ENCODE measurements at places on chromosomes 4 and X.

- no peak for DNase-seq
Measured at GRCh38 chr4:174749091-174749490, 80.0 kb downstream of the GLRA3 start.

- DNase-seq: no peak
Measured at GRCh38 chrX:119991005-119991787, 47.6 kb upstream of the NKAP start.

DNA sequence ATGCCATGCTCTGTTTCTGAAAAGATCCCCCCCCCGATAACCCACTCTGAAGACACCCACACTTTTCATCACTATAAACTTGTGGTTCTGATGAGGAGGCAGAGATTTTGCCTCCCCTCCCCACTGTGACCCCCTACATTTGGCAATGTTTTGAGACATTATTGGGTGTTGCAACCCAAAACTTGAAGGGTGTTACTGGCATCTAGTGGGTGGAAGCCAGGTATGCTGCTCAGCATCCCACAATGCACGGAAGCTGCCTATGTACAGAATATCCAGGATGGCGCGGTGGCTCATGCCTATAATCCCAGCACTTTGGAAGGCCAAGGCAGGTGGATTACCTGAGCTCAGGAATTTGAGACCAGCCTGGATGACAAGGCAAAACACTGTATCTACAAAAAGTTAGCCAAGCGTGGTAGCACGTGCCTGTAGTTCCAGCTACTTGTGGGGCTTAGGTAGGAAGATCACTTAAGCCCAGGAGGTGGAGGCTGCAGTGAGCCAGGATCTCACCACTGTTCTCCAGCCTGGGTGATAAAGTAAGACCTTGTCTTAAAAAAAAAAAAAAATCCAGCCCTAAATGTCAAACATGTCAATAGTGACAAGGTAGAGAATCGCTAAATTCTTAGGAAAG, 87.3 kb downstream of the SCD5 start:
- no peak for DNase-seq

- no peak for DNase-seq
Measured at GRCh38 chrX:133401536-133401935, 13.8 kb downstream of the GPC4 start.

- no peak for DNase-seq
Measured at GRCh38 chrX:63758011-63758410, 27.0 kb downstream of the ARHGEF9 start.

GRCh38 chr4:148057516-148057915, 325.6 kb downstream of the ARHGAP10 start:
- no peak for DNase-seq

GRCh38 chr4:47624031-47624441, 139.0 kb downstream of the ATP10D start:
- DNase-seq: no peak

DNA sequence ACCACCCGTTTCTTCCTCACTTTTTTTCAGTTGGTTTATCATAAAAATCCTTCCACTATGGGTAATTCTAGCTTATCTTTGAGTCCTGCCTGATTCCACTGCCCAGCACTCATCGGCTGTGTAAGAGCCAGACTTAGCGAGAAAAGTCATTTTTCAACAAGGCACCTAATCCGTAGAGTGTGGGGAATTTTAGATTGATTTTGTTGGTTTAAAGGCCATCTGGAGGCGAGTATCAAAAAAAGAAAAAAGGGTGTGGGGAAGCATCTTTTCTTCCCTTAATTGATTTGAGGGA, 134.4 kb downstream of the TET2 start:
- no peak for DNase-seq

- DNase-seq: no peak
Measured at GRCh38 chr4:165986956-165987698, 114.1 kb downstream of the TLL1 start.

- DNase-seq: no peak
Measured at GRCh38 chr4:126123611-126124325, 809.0 kb downstream of the FAT4 start.

GRCh38 chr4:156725257-156725656, 246.3 kb downstream of the PDGFC start:
- DNase-seq: no peak

GRCh38 chr4:94947681-94948108, 189.9 kb downstream of the BMPR1B start:
- no peak for DNase-seq

- DNase-seq: no peak
Measured at GRCh38 chrX:24515447-24515846, 50.4 kb downstream of the PDK3 start.

DNA sequence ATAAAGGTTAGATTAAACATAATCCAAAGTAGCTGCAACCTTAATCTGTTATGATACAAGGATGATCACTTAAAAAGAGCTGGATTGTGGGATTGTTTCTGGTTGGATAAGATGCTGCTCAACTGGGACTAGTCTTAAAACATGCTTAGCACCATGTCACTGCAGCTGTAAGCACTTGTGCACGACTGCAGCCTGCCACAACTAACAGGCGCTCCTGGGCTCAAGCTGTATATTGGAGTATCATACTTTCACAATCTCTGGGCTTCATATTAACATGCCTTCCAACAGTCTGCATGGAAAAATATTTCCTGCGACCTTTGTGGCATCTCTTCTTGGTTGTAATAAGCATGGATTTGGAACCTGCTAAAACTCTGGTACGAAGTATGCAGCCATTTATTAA, 493.0 kb upstream of the PITX2 start:
- DNase-seq: no peak

GRCh38 chr4:84971319-84971932, 4.9 kb upstream of the WDFY3 start:
- no peak for DNase-seq

DNA sequence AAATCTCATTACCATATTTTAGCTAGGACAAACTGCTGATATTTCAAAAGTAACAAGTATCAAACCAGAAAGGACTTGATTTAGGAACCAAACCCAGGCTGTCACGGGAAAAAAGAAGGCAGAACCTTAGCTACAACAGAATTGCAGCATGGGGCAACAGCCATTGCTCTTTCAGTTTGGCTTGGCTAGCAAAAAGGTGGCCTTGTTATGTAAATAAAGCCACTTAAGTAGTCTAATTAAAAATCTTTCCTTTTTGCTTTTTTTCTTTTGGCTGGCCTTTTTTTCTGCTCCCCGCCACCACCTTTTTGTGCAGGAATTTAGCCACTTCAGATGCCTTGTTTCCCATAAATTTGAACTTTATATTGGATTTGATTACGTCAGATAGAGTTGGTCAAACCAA, 235.9 kb downstream of the CPXCR1 start:
- no peak for DNase-seq

- DNase-seq: no peak
Measured at GRCh38 chr4:73974352-73974751, 7.5 kb downstream of the PF4 start.

- DNase-seq: no peak
Measured at GRCh38 chrX:10591363-10592335, 28.7 kb downstream of the MID1 start.

- DNase-seq: no peak
Measured at GRCh38 chr4:84944947-84945346, 21.5 kb downstream of the WDFY3 start.

GRCh38 chrX:46770000-46770816, 11.3 kb upstream of the SLC9A7 start:
- DNase-seq: no peak

DNA sequence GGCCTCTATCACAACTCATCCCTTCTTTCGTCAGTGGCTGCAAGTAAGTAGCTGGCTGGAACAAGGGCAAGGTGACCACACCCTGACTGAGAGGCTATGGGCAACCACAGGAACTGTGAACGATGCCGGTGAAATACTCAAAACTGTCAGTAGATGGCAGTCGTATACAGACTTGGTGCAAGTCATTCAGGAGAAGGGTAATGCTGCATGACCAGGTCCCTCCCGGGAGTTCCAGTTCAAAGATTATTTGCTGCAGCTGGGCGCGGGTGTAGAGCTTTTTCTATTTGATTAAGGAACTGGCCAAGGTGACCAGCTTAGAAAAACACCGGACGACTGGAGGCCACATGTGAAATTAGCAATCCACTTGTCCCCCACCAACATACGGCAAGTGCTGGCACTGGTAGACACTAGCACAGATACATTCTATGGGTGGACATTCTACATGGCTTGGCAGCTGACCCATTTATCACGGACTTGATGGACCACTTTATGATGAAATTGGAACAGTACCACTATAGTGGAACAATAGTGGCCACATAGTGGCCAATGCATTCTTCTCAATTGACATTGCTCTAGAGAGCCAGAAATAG, 726.6 kb downstream of the TRAM1L1 start:
- no peak for DNase-seq

DNA sequence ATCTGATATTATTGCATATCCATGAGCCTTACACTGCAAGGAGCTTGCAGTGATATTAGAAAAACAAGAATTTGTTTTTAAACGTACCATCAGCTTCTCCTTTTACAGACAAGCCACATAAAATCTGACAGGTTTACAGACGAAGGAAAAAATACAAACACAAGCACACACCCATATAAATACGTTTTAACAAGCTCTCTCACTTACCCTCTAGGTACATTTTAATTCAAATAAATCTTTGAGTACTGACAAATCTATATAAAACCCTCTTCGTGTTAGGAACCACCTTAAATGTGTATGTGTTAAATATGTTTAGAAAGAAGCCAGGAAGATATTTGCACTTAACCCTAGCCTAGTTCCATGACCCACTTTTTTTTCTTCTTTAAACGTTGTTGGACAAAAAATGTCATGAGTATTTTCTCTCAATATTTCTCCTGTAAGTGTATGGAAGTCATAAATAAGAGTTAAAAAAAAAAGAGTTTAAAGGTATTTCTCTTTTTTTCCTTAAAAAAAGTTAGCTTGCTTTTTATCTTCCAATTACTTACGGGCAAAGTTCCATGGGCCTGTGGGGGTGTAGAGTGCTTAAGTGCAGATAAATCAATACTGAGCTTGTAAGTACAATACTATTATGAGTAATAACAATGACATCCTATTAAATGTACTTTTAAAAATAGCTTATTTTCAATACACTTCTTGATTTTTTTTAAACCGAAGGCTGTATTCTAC, 1.5 kb downstream of the ARAP2 start:
- DNase-seq: no peak

DNA sequence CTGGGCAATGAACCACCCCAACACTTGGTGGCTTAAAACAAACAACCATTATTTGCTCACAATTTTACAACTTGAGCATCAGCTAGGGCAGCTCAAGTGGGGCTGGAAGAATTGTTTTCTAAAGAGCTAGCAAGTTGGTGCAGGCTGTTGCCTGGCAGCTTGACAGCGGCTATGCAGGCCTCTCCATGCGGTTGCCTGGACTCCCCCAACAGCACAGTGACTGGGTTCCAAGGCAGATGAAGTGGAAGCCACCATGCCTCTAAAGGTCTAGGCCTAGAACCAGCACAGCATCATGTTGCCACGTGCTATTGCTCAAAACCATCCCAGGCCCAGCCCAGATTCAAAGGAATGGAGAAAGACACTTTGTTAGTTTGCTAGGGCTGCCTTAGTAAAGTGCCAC, 114.8 kb downstream of the BCOR start:
- no peak for DNase-seq

GRCh38 chr4:82784681-82785610, 13.7 kb downstream of the SCD5 start:
- DNase-seq: no peak

DNA sequence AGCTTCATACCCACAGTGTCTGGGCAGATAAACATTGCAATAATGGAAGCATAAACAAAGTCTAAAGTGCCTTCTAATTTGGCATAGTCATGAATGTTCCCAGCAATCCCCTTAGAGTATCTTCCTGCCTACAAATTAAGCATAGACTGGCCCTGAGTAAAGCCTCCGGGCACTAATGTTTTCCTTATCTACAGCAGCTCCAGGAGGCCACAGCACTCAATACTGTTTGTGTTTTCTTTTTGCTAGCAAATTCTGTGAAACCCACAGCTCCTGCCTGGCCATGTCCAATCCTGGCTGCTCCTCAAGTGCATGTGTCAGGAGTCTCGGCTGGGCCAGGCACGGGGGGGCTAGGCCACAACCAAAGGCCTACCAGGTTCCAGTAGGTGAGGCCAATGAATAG, 102.7 kb upstream of the TBC1D9 start:
- no peak for DNase-seq

- DNase-seq: no peak
Measured at GRCh38 chrX:118548841-118549240, 53.2 kb downstream of the DOCK11 start.

GRCh38 chrX:100625985-100626491, 10.6 kb downstream of the TSPAN6 start:
- DNase-seq: no peak

GRCh38 chrX:19840899-19841648, 46.3 kb downstream of the SH3KBP1 start:
- DNase-seq: no peak

DNA sequence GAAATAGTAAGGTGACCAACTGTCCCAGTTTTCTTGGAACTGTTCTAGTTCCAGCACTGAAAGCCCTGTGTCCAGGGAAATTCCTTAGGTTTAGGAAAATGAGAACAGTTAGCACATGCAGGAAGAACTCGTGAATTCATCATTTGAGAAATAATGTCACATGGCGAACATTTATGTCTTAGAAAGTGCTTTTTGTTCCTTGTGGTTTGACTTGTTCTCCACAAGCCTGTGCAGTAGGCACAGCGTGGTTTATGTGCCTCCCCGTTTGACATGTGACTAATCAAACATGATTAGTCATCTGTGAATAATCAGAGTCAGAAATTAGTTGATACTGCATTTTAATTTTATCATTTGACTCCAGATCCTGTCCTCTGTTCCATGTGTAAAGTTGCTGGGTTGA, 556.0 kb upstream of the CPEB2 start:
- DNase-seq: no peak

DNA sequence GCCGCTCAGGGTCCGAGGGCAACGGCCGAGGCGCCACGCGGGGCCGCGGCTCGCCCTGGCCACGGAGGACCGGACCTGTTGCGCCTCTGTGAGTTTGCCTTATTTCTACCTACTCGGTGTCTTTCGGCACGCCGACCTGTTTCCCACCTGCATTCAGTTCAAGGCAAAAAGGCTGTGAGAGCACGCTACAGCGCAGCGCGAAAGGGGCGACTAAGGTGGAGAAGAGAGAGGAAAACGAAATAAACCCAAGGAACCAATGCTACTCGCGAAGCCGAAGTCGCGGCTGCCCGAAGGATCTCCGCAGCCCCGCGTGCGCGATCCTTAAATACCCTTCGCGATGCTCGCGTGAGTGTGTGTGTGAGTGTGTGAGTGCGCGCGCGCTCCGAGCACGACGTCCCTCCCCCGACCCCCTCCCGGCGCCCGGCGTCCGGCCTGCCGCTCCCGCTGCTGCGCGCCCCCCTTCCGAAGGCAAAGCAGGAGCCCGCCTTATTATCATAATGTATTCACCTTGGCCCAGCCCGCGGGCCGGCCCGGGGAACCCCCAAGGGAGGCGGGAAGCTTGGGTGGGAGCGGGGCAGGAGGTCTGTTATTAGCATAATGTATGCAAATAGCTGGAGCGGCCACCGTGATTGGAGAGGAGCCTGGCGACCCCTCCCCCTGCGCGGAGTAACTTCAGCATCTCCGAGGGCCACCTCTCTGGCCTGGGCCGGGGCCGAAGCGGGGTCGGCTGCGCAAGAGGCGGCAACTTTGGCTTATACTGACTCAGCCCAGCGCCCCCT, at the start of gene COL25A1:
Gene COL25A1, minus strand, starts transcription at position 298 of the 779 bp plus-strand sequence.
- DNase-seq: peak; percentile 9

GRCh38 chr4:57048590-57049304, 61.4 kb downstream of the IGFBP7 start:
- no peak for DNase-seq

- DNase-seq: no peak
Measured at GRCh38 chrX:131840799-131841495, 182.2 kb upstream of the STK26 start.

GRCh38 chr4:183229397-183229796, 90.7 kb downstream of the CLDN22 start:
- no peak for DNase-seq
